ENCODE measurements at places on chromosomes 12 and 14.
A peak's percentile ranks its signal among the peaks of the same experiment; 100 is the strongest.

GRCh38 chr14:32169191-32169590, 32.7 kb upstream of the RNU6-7 start:
- DNase-seq = no peak

DNA sequence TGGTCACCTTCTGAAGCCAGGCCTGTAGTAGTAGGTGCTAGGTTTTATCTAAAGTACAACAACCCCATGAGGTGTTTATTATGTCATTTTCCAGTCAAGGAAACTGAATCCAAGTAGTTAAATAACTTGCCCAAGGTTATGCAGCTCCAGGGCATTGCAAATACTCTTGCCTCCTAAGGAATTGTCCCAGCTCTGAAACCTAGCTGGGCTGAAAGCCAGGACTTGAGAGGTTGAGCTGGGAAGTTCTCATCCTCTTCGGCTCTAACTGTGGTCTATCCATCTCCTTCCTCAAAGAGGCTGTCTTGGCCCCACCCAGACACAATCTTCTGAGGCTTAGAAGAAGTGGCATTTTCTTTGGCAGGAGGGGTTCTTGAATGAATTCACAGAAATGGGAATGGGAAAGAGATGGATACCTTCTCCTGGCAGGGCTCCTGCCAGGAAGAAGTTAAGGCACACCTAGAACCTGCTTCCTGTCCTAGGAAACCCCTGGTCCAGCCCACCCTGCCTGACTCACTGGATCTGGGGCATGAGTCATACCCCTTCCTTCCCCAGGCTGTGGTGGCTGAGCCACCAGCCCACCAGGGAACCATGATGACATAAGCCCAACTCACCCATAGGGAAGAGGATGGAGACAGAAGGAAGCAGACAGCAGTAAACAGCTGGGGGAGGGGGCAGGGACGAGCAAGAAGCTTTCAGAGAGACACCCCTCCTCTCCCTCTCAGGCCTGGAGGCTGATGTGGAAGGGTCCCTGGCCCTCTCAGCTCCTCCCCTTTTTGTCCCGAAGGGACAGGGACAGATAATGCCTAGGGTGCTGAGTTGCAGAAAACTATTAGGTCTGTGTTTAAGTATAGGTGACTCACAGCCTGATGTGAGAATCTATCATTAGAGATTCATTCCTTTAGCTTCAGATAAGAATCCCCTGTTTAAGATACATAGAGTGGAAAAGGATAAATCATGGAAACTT, 2.1 kb upstream of the PLEK2 start:
- DNase-seq = peak; percentile 31

DNA sequence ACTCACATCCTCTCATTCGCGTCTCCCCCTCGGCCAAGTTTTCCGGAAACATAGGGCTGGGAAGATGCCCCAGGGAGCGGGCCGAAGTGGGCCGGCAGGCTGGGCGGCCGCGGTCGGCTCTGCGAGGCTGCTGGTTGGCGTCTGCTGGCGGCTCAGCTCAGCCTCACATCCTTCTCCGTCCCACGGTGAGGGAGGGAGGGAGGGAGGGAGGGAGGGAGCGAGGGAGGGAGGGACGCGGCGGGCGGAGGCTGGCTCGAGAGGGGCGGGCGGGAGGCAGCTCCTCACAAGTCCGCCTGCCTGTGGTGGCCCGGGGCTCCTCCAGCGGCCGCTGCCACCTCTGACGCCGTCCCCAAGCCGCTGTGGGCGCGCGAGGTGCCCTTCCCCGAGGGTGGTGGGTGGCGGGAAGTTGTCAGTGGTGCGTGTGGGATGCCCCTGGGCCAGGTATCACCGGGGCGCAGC, 93.8 kb downstream of the RFLNA start:
- DNase-seq = peak; percentile 61

DNA sequence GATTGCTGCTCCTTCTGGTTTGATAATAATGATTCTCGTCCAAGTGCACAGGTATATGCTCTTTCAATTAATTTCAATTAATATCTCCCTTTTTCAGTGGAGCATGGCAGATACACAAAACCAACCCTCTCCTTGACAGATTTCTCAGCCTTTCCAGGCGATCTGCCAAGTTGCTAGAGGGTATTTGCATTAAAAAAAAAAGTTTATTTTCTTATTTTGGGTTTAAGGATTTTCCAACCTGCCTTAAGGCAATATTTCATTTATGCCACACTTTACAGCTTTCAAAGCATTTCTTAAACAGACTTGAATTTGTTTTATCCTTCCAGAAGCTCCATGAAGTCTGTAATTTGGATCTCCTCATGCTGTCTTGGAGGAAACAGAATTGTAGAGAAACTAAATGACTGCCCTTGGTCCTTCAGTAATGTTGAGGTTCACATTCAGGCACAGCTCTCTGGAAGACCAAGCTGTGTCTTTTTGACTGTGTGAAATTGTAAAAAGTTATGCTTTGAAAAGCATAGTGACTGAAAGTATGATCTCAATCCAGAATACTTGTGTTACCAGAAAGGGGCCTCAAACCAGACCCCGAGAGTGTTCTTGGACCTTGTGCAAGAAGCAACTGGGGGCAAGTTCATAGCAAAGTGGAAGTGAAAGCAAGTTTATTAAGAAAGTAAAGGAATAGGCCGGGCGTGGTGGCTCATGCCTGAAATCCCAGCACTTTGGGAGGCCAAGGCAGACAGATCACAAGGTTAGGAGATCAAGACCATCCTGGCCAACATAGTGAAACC, 2.3 kb downstream of the DGLUCY start:
- peak; percentile 28 for DNase-seq

DNA sequence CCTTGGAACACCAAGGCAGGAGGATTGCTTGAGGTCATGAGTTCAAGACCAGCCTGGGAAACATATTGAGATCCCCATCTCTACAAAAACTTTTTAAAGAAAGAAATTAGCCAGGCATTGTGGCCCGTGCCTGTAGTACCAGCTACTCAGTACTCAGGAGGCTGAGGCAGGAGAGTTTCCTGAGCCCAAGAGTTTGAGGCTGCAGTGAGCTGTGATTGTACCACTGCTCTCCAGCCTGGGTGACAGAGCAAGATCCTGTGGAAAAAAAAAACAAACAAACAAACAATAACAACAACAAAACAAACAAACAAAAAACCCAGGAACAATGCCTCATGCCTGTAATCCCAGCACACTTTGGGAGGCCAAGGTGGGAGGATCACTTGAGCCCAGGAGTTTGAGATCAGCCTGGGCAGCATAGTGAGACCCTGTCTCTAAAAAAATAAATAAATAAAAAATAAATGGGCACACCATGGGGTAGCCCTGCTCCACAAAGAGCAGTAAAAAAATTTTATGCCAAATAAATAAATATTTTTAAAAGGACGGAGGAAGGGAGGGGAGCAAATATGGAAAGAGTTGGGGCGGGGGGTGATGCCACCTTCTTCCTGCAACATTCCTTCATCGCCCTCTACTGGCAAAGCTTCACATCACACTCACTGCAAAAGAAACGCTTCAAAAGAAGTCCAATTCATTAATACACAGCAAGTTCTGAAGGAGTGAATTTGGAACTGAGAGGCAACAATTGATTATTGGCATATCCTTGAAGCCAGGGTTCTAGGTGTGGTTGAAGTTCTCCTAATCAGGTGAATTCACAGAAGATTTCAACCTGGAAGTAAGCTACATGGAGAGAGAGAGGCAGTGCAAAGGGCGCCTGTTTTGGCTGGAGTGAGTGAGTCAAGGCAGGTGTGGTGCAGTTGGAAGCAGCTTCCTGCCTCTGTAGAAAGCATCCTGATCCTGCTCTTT, 8.8 kb upstream of the GNPTAB start:
- DNase-seq = peak; percentile 83

- no peak for DNase-seq
These were observed 72.9 kb downstream of the DDX51 start for GRCh38 chr12:132071040-132071810.

DNA sequence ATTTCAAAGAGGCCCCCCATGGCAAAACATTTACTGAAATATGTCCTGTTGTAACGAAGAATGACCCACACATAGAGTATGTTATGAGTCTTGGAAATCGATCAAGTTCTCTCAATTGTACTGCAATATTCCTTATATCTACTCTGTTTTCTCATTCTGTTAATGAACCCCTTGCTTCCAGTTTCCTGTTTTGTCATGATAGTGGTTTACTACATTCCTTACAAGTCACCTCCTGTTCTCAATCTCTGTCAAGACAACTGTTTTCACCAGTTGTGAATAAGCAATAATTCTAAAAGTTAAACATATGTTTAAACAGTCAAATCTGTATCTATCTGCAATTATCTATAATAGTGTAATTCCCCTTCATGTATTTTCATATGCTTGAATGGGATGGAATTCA, 16.4 kb upstream of the ARID2 start:
- DNase-seq = no peak

- DNase-seq = no peak
These were observed 44.6 kb upstream of the VSX2 start for GRCh38 chr14:74194506-74195274.

- DNase-seq = no peak
These were observed 9.0 kb upstream of the KRT71 start for GRCh38 chr12:52561880-52562449.

- no peak for DNase-seq
These were observed 19.2 kb upstream of the MAP1LC3B2 start for GRCh38 chr12:116539905-116540482.

DNA sequence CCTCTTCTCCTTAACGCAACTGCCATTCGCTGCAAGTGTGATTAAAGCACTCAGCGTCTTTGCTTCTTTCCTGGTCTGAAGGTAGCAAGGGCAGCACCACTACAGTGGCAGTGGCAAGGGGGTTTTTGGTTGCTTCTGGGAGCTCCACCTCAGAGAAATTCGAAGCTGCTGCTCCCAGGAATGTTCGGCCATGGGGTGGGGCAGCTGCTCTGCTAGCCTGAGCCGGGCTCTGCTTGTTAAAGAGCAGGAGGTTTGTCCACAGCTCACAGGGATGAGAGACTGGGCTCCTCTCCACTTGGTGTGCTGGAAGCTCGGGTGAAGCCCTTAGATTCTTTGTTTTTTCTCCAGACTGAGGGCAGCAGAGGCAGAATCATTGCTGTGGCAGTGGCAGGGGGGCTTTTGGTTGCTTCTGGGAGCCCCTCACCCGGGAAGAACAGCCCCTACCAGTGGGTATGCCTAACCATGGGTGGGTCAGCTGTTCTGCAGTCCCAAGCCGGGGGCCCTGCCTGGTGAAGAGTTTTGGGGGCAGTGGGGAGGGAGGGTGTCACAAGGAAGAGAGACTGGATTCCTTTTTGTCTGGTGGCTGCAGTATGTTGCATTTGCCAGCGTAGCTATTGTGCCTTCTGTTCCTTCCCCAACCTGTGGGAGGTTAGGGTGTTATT, 340.2 kb downstream of the AEBP2 start:
- no peak for DNase-seq

DNA sequence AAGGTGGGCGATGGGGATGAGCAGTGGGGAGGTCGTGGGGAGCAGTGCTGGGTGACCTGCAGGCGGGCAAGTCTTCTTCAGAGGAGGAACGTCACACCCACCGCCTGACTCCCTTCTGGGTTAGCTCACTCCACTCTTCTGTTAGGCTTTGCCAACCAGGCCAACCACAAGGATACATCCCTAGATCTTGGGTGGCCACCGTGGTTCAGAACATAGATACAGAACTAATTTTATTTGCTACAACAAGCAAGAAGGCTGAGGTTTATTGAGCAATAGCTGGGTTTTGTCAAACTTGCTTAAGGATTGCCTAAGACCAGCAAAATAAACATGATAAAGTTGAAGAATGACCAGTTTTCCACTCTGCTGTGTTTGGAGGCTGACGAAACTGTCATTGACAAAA, 109.4 kb downstream of the DACT1 start:
- no peak for DNase-seq
